ENCODE measurements at places on chromosomes 2 and 18. TPM values are rescaled to one million over a fixed set of nuclear protein-coding genes. Genes with fewer than 3 reads are reported as not detected.

GRCh38 chr2:33673937-33674336 is 74.8 kb upstream of the FAM98A start:
- peak; percentile 9 for DNase-seq

- DNase-seq, result no peak
These were observed 100.8 kb upstream of the CNGA3 start for GRCh38 chr2:98245491-98245890.

- DNase-seq, result no peak
These were observed 33.3 kb downstream of the SRD5A2 start for GRCh38 chr2:31547485-31547884.

The GALNT3 gene
- 16.4 TPM for total RNA-seq

GRCh38 chr2:44679990-44680389 is 261.5 kb upstream of the SIX3 start:
- no peak for DNase-seq

The SNRNP27 gene
- 69.3 TPM for total RNA-seq

DNA sequence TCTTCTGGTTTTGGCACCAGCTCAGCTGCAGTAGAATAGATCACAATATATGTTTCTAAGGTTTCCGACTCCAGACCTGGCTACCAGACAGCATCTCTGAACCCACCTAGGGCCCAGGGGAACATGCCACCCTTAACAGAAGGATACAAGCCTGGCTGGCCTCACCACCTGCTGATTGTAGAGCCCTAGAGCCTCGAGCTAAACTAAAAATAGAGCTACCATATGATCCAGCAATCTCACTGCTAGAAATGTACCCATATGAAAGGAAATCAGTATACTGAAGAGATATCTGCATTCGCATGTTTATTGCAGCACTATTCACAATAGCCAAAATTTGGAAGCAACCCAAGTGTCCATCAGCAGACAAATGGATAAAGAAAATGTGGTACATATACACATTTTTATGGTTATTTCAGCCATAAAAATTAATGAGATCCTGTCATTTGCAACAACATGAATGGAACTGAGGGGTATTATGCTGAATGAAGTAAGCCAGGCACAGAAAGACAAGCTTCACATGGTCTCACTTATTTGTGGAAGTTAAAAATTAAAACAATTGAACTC is 242.4 kb upstream of the SLC39A10 start:
- DNase-seq, result no peak

GRCh38 chr18:79476918-79477571 is 81.3 kb downstream of the NFATC1 start:
- no peak for DNase-seq

DNA sequence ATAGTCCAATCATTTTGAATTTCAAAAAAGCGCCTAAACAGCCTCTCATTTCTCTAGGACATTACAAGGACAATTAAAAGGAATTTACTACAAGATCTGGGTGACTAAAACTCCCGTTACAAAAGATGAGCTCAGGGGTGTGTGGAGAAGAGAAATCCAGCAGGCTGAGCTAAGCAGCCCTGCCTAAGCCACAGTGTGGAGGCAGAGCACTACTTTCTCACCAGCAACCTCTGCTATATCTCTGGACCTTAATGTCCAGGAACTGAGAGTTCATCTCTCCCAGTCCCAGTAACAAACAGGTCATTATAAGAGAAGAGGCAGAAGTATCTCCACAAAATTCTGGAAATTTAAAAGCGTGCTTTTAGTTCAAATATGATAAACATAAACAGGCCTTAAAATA is 18.9 kb upstream of the ANKRD62 start:
- no peak for DNase-seq

The SLC14A1 gene
- not detected for total RNA-seq

The SPATA3 gene
- not detected for total RNA-seq
